Activated CD4-positive, alpha-beta memory T cell treated with anti-CD3 and anti-CD28 coated beads for 36 hours (primary cell): ENCODE measurements at places on chromosomes 3 and 15.

GRCh38 chr3:36459177-36459576 is 78.9 kb downstream of the STAC start:
- DNase-seq: no peak

DNA sequence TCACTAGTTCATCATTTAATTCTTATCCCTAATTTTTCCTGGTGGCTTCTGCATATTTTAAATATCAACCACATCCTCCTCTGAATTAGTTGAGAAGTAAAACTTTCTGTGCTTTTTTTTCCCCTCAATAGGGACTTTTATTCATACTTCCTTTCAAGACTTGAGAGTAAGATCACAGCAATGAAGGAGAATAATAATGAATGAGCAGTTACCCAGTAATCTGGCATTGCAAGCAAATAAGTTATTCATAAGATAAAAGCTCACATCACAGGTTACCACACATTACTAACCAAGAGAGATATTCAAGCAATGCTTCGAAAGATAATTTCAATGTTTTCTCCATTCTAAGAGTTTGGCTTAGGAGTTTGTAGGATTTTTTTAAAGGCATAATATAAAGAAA is 50.3 kb downstream of the BTLA start:
- no peak for DNase-seq

GRCh38 chr3:108471426-108471825 is 39.0 kb downstream of the MYH15 start:
- DNase-seq: no peak

GRCh38 chr3:158571969-158572765 is 1.2 kb downstream of the MLF1 start:
- no peak for DNase-seq

- DNase-seq: no peak
Observed at GRCh38 chr3:150391161-150391560, 16.9 kb upstream of the TSC22D2 start.

- DNase-seq: no peak
Observed at GRCh38 chr3:48065035-48065434, 48.8 kb upstream of the MAP4 start.

- DNase-seq: no peak
Observed at GRCh38 chr3:190166948-190167347, 46.3 kb upstream of the P3H2 start.

DNA sequence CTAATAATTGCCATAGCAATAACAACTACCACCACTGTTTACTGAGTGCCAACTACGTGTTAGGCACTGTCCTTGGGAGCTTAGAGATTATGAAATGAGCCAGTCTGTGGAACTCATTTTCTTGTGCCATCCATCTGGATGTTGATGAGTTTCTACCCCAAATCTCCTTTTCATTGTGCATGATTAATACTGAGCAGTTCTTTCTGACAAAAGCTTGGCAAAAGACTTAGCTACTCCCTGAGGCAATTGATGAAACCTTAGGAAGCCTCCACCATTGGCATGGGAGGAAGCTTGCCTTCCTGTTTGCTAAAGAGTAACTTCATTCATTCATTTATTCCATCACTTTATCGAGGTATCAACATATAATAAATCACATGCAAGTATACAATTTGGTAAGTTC is 39.8 kb downstream of the PRICKLE2 start:
- DNase-seq: no peak

DNA sequence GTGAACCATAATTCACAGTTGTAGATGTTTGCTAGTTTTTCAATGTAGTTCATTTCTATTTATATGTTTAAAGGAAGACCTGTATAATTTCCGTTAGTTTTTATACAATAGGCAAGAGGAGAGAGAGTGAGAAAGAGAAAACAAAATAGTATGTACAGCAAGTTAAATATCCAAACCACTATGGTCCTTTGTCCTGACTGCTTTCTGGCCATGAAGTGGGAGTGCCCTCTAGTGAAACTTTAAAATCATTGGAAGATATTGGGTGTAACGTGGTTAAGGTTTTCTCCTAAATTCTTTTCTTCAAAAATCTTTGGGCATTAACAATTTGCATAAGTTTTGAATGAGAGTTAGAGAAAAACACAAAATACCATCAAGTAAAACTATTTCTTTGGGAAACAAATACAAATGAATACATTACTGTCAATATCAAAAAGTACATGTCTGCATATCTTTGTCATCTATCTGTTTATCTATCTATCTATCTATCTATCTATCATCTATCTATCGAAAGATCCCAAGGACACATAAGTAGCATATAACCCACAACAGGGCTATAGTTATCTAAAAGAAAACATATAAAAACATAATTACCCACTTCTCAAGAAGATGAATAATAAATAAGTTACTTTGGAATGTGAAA is 534.6 kb upstream of the ATP11B start:
- no peak for DNase-seq

DNA sequence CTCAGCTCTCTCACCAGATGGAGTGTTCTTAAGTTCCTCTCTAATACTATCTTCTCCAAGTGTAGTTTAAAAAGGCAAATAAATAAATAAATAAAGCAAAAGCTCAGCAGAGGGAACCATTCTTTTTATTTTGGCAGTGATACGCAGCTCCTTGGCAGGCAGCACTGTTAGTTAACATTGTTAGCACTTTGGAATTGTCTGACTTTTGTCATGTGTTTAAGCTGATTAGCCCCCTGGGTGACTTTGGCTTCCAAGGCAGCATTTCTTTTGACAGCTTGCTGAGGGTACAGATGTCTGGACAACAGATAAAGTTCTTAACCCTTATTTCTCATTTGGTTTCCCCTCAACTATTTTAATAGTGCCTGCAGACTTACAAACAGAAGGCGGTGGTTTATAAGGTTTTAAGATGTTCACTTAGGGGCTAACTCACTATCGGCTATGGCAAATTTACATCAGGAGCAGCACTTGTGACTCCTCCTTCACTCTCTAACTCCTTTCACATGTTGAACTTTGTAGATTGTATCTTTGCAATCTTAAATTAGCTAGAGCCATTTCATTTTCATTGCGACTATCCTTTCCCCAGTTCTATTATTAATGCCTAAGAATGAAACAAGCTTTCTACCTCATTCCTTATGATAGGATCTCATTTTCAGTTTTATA is 213.4 kb downstream of the ZBBX start:
- no peak for DNase-seq

DNA sequence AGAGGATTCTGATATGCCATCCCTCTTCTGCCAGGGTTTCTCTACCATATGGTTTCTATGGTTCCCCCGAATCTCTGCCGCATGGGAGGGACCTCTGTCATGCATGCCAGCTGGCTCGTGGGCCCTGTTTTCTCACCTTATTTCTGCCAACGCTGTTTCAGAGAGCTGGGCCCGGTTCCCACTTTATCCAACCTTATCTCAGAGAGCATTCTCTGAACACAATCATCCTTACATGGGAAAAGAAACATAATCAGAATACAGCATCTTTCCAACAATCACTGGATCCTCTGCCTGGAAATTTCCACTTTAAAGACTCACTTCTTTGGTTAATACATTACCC is 234.5 kb upstream of the ZBTB20 start:
- no peak for DNase-seq

GRCh38 chr3:44058022-44058867 is 183.4 kb upstream of the TOPAZ1 start:
- DNase-seq: peak; percentile 39

DNA sequence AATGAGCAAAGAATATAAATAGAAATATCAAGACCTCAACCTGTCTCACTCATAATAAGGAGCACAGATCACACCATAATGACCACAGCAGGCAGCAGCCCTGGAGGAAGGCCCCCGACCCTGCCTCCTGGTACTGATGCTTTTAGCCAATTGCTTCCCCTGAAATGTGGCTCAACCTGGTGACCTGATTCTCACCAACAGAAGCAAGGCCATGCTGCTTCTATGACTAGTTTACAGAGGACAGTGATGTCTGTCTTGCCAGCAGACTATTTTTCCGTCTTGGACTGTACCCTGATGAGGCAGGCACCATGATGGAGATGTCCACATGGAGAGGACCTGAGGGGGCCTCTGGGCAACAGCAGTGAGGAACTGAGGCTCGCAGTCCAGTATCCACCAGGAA is 18.0 kb downstream of the SLC41A3 start:
- no peak for DNase-seq

GRCh38 chr15:62390791-62391640 is 225.9 kb upstream of the C2CD4B start:
- peak; percentile 46 for DNase-seq

- DNase-seq: peak; percentile 85
Observed at GRCh38 chr15:89167267-89168176, 53.9 kb downstream of the RLBP1 start.

DNA sequence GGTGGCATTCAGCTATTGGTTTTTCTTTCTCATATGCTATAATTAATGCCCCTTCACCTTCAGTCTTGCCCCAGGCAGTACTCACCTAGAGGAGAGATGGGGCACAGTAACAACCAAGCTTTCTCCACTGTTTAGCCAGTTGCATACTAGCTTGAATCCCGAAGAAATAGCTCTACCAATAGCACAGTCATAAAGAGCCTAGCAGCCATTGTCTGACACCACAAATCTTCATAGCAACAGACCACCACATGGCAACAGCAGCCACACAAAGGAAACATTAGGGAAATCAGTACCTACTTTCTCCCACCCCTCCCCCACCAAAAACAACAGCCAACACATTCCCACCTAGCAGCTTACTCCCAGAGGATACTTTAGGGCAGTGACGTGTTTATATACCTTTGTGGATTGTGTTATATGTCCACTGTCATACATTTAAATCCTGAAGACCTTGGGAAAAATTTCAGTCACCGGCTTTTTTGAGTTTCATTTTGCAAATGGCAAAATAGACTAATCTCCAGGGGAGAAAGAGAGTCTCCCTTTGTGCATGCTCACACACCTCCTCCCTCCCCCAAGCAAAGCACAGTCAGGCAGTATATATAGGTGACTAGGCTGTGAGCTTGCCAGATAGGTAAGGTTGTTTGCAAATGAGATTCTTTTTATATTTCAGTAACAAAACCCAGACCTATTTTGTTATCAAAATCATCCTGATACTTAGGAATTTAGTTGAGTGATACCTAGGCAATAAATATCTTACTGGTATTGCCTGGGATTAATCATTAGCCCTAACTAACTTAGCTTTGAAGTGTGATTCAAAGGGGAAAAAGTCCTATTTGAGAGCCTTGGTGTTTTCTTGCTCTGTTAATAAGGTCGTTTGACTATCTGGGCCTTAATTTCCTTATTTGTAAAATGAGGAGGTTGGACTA is 140.6 kb downstream of the RBPMS2 start:
- DNase-seq: peak; percentile 69

DNA sequence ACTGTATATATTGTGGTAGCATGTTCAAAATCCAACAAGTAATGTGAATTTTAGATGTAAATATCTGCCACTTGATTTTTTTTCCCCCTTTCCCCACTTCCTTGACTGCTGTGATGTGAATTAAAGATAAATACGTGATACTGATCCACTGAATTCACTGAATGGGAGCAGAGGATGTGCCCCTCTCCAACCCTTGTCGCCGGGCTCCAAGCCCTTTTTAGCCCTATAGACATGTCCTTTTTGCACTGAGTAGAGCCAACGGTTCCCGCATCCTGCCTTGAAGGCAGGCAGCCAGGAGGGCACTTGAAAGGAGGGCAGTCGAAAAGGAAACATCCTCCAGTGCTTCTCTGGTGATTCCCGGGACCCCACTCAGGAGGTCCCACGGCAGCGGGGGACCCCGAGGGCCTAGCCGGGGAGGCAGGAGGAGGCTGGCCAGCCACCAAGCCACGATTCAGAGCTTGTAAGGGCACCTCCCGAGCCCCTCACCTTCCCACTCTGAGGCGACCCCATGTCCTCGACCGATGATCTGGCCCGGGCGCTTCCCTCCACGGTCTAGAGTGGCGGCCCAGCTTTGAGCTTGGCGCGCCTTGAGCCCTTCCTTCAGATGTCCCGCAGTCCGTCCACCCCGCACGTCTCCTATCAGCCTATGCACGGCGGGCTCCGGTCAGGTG is 901 bp upstream of the MANF start:
- DNase-seq: peak; percentile 38

DNA sequence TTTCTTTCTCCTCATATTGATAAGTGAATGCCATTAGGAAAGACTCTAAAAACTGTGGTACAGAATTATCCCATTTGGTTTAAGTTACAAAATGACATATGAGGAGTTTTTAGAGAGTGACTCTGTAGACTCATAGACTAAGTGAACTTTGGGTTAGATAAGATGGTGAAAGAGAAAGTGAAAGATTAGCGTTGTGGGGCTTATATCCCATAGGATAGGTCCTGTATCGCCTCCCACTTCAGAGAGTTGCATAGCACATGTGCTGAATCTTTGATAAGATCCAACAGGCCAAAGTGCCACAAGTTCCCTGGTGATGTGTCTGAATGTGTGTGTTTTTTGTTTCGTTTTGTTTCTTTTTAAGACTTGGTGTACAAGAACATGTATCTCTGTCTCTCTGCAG is 666.9 kb downstream of the MECOM start:
- DNase-seq: no peak
